Endodermal cell (in vitro differentiated cells): ENCODE measurements at places on chromosomes 1 and 21.
A peak's percentile ranks its signal among the peaks of the same experiment; 100 is the strongest.

GRCh38 chr21:44919913-44920693 lies 596 bp downstream of the ITGB2 start:
- peak; percentile 45 for DNase-seq

GRCh38 chr1:96580920-96581319 lies 140.7 kb upstream of the PTBP2 start:
- DNase-seq = peak; percentile 77

DNA sequence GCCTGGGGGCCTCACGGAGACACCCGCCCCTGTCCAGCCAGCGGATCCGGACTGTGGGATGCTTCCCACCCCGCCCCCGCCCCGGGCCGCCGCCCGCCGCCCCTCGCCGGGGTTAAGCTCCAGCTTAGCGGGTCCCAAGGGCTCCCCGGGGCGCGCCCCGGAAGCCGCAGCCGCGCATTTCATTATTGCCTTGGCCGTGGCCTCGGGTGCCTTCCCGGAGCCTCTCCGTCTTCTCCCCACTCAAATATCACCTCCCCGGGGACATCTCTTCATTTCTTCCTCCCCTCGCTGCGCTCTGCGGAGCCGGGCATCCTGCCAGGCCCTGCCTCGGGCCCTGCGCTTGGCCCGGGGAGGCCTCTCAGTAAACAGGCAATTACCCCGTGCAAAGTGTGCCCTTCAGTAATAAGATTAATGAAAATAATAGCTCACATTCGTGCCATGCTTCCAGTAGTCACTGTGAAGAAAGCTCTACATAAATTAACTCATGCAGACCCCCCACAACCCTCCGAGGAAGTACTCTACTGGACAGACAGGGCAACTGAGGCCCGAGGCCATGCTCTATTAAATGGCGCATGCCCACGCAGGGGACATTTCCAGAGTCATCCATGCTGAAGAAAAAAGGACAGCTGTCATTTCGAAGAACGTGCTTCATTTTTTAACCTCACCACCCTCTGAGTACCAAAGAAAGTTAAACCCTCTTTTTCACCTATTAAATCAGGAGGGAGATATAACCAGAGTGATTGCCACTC lies 49.9 kb upstream of the LAPTM5 start:
- no peak for DNase-seq

DNA sequence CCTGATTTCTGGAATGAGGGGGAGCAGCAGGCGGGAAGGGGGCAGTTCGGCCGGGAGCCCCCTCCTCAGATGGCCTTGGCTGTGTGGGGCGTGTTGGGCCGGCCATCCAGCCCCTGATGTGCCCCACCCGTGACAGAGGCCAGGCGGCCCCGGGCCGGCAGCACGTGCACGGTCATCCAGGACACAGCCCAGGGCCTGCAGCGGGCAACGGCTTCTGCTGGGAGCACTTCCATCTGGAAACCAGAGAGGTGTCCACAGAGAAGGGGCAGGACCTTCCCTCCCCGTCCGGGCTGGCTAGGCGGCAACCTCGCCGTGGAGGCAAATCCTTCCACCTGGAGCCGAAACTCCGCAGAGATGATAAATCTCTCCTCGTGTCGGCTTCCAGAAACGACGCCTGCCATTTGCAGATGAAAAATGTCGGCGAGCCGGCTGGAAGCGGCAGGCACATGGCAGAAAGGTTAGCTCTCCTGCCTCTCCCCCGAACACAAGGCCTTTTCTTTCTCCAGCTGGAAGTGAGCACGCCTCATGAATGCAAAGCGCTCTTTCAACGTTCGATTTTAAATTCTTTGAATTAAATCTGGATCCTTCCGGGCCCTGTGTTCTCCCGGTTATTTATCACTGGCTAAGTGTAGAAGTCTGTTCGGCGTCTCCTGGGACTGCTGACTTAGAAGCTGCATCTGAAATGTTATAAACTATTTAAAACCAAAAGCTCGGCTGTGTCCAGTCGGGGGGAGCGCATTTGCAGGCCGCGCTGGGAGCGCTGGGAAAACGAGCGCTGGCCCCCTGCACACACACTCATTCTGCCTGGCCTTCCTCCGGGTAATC lies 9.4 kb upstream of the ACTRT2 start:
- DNase-seq = no peak

GRCh38 chr1:55347866-55348265 lies 132.7 kb upstream of the USP24 start:
- no peak for DNase-seq

DNA sequence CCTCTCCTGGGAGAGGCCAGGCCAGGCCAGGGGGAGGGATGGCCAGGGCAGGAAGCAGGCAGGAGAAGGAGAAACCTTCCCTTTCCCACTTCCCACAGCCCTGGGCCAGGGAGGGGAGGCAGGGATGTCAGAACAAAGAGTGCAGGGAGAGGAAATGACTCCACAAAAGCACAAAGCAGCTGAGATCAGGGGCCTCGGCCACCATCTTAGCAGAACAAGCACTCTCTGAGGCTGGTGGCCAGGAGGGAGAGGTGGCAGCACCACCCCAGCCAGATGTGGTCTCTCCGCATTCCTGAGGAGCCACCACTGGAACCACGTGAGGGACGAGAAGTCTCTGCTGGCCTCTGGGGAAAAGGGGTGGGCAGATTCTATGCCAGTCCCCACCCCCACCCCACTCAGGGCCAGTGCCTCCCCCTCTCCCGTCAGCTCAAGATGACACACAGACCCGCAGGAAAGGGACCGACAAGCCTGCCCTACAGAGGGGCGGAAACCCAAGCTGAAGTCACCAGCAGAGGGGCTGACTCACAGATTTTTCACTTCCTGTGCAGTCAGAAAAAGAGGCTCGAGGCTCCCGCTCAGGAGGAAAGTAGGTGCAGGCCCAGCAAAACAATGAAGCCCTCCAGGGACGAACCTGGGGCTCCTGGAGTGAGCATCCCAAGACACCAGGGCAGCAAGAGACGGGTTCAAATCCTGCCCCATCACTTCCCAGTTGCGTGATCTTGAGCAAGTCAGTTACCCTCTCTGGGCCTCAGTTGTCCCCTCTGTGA lies 24.1 kb upstream of the ALDH4A1 start:
- DNase-seq = no peak

- DNase-seq = no peak
Measured at GRCh38 chr1:178724376-178724727, 692 bp upstream of the RALGPS2 start.

DNA sequence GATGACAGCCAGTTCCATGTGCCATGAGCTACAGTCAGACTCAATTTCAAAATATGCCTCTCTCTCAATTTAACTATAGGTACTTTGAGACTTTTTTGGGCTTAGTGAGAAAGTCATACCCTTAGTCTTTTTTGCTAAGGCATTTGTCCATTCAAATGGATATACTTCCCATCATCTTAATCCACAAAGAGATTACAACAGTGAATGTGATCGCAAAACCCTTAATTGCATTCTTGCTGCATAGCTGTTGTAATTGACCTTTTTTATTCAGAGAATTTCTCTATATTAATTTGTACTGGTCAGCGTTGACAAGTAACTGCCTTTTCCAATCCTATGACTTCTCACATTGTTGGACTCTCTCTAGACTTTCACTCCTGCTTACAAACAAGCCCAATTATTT lies 38.6 kb upstream of the RGS18 start:
- no peak for DNase-seq

DNA sequence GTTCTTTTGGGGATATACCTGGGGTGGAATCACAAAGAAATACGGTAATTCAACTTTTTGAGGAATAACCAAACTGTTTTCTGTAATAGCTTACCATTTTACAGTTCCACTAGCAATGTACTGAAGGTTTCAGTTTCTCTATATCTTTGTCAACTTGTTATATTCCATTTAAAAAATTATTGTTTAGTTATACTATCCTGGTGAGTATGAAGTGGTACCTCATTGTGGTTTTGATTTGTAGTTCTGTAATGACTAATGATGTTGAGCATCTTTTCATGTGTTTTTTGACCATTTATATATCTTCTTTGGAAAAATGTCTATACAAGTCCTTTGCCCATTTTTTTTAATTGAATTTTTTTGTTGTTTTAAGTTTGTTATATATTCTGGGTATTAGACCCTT lies 39.4 kb downstream of the MAST2 start:
- no peak for DNase-seq

DNA sequence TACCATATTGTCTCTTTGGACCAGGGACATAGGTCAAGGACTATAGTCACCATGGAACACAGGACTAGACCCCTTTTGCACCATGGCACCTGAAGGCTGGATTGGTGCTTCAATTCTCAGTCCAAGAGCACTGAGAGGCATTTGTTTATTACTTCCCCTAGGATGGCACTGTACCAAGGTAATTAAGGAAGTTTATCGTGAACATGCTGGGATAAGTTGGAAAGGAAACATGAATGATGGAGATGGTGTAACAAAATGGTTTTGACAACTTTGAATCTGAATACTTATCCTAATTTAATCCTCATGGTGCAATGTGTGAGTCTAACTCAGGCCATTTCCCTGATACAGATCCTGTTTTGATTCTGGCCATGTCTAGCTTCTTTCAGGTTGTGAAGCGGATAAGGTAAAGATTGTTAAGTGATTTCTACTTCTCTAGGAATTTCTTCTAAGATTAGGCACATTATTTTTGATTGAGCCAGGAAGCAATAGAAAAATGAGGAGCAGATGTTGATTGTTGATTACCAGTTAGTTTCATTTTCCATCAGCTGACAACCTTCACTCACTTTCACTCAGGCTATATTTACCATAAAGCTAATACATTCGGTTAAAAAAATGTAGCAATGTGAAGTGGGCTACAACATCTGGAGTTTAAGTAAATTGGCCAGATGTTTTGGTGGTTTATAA lies 37.3 kb upstream of the SIPA1L2 start:
- DNase-seq = no peak

GRCh38 chr1:82464362-82465001 lies 663.7 kb downstream of the ADGRL2 start:
- no peak for DNase-seq

DNA sequence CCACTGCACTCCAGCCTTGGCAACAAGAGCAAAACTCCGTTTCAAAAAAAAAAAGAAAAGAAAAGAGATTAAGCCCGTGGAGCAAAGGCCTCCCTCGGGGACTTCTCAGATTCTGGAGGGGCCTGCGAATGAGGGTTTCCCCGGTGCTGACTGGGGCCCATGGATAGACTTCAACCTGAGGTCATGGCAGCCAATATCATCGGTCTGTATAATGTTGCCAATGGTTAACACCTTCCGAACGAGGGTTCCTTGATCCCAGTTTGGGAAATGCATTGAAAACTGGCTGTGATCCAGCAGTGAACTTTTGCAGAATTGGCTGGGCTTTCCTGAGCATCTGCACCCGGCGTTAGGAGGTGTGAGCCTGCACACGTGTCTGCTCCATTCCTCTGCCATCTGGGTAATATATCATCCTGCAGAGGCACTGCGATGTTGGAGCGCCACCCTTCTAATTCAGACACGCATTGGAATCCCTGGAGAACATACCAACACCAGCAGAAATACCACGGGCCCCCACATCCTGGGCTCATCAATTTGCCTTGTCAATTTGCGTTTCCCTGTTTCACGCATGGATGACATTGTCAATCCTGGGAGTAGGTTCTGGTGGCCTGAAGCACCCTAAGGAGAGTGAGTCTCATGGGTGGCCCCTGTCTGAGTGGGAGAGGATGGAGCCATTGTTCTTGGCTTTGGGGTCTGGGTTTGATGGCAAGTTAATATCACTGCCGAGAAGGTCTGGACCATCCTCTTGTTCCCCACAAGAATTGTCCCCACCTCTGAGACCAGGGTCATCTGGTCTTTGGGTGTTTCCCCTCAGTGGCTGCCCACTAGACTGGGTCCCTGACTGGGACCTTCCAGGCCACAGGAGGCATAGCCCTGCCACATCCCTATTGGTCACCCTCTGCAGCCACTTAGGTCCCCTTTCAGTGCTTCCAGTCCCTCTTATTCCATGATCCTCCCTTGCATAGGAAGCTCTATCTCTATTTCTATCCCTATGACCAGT lies 441.0 kb downstream of the PTPRU start:
- DNase-seq = peak; percentile 20

- DNase-seq = peak; percentile 74
Measured at GRCh38 chr1:37808369-37809319, 636 bp upstream of the YRDC start.

DNA sequence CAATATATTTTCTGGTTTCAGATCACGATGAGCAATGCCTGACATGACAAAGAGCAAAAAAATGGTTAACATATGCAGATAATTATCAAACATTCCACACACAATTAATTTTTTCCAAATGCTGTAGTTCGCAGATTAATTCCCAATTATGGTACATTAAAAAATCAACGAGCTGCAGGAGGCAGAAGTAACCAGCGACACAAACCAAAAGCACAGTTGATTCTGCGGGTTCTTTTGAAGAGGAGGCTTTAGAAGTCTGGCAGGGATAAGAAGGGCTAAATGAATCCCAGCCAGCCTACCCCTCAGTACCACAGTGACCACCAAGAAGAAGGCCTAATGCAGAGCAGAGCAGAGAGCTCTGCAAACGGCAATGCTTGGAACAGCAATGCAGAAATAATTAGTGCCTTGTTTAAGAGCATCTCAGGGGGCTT lies 17.0 kb upstream of the KNCN start:
- no peak for DNase-seq

DNA sequence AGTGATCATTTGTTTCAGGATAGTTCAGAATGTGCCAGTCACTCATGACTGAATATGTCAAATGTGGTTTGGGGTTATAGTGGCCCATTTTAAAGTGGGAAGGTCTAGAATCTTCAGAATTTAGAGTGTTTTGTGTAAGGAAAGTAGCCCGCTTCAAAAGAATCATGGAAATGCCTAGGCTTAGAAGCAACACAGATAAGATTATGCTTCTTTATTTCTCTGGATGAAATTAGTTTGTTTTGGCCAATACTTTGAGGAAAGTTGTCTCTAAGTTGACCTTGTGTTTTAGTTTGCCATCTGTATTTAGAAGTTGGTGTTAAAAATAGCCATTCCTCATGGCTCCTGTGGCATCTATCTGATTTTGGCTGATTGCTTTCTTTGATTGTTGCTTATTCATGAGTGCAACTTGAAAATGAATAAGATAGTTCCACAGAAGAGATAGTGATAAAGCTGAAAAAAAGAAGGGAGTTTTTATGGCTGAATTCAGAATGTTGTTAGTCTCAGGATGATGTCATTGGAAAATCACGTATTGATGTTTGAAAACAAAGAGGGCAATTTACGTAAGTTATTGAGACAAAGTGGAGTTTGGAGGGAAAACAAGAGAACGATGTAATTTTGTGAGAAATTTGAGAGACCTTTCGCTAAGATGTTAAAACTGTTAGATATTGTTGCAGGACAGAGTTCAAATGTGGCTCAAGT lies 71.9 kb downstream of the PLA2G4A start:
- no peak for DNase-seq

DNA sequence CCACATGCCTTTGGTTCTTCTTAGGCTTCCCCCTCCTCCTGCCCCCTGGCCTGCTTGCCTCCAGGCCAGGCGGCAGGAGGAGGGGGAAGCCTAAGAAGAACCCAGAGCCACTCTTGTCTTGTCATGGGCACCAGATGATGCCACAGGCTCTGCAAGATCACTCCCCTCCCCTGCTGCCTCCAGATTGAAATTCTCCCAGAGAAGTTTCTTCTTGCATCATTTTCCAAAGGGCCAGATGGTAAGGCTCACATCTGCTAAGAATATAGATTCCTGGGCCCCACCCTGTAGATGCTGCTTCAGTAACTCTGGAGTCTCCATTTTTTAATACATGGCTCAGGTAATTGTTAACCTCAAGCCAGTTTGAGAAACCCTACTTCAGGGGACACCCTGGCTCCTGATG lies 60.8 kb downstream of the FAM163A start:
- no peak for DNase-seq

GRCh38 chr1:165807613-165808012 lies 19.8 kb upstream of the UCK2 start:
- no peak for DNase-seq
